ENCODE measurements at places on chromosomes 11 and 22.

DNA sequence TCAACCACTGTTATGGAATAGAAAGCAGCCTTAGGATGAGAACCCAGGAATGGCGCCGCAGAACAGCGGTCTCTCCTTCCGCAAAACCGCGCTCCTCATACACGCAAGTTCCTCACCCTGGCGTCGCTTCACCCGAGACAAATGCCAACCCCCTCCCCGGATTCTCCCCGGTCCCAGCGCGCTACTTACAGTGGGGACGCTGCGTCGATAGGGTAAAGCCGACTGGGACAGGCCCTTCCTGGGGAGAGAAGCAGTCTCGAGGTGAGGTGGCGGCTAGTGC, 287 bp downstream of the RPS13 start:
- no peak for DNase-seq

DNA sequence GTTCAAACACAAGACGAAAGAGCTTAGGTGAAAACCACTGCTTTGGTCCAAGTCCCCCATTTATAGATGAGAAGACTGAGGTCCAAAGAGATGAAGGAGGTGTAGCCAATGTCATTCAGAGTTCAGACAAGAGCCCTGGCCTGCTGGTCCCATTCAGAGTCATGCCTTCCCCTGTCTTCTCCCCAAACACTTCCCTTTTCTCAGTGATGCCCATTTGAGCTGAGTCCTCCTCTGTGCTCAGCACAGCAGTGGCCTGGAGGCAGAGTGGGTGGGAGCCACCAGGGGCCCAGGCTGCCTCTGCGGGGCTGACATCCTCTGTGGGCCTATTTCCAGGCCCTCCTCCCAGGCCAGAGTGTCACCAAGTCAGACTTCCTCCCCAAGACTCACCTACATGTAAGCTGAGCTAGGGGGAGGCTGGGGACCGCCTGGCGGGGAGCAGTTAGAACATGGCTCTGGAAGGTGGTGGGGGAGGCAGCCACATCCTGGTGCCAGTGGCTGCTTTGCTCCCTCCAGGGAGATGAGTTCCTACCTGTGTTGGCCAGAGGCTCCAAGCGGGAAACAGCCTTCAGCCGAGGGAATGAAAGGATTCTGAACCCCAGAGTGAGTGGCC, 22.4 kb upstream of the LRRC10B start:
- DNase-seq, result no peak

DNA sequence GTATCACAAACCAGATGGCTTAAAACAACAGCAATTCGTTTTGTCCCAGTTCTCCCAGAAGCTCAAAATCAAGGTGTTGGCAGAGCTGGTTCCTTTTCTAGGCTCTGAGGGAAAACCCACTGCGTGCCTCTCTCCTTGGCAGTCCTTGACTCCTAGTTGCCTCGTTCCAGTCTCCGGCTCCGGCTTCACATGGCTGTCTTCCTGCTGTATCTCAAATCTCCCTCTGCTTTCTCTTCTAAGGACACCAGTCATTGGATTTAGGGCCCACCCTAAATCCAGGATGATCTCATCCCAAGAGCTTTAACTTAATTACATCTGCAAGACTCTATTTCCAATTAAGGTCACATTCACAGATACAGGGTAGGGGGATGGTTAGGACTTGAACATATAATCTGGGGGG, 9.2 kb upstream of the NAA40 start:
- DNase-seq, result no peak

DNA sequence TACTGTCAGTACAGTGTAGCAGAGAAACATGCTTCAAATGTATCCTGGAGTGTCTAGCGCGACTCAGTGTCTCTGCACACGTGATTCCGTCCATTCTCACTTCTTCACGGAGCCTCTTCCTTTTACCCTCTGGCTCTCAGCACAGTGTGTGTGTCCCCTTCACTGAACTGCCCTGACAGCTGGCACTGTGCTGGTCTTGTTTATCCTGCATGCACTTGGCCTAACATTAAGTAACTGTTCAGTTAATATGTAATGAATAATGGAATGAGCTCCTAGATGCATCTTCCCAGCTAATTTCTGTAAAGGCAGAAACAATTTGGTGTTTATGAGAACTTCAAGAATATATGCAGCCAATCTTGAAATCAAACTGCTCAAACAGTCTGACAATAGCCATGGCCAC, 44.4 kb downstream of the KMT5B start:
- no peak for DNase-seq

- DNase-seq, result no peak
Measured at GRCh38 chr22:41847300-41847699, 14.4 kb downstream of the SREBF2 start.

GRCh38 chr11:76660533-76661305, 9.8 kb downstream of the LRRC32 start:
- DNase-seq, result no peak

GRCh38 chr11:127640561-127641451, 640.2 kb upstream of the KIRREL3 start:
- no peak for DNase-seq

DNA sequence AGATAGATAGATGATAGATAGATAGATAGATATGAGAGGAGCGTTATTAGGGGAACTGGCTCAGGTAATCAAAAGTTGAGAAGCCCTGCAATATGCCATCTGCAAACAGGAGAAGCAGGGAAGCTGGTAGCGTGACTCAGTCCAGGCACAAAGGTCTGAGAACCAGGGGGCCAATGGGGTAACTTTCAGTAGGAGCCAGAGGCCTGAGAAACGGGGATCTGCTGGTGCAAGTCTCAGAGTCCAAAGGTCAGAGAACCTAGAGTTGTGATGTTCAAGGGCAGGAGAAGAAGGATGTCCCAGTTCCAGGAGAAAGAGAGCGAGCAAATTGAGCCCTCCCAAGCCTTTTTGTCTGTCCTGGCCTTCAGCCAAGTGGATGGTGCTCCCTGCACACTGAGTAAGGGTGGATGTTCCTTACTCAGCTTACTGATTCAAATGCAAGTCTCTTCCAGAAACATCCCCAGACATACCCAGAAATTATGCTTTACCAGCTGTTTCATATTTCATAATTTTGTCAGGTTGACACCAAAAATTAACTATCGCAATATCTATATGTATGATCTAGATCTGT, 87.8 kb upstream of the SLC22A12 start:
- DNase-seq, result no peak

- no peak for DNase-seq
Measured at GRCh38 chr11:33533386-33534052, 167.1 kb downstream of the C11orf91 start.
